ENCODE measurements at places on chromosomes 11 and 22.

DNA sequence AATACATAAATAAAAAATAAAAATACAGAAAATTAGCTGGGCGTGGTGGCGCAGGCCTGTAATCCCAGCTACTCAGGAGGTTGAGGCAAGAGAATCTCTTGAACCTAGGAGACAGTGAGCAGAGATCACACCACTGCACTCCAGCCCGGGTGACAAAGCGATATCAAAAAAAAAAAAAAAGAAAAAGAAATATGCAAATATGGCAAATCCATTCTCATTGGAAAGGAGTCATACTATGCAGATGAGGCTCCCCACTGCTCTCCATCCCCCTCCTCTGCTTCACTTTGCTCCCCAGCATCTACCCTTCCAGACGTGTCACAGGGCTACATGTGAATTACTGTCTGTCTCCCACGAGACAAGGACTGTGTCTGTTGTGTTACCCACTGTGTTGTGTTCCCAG, 36.3 kb upstream of the PDGFB start:
- DNase-seq: no peak

GRCh38 chr11:131584785-131585592, 214.6 kb downstream of the NTM start:
- DNase-seq: no peak

- no peak for DNase-seq
Measured at GRCh38 chr22:19876314-19876940, 21.8 kb upstream of the GNB1L start.

- DNase-seq: no peak
Measured at GRCh38 chr22:19014886-19015285, 78.8 kb upstream of the PRODH start.

DNA sequence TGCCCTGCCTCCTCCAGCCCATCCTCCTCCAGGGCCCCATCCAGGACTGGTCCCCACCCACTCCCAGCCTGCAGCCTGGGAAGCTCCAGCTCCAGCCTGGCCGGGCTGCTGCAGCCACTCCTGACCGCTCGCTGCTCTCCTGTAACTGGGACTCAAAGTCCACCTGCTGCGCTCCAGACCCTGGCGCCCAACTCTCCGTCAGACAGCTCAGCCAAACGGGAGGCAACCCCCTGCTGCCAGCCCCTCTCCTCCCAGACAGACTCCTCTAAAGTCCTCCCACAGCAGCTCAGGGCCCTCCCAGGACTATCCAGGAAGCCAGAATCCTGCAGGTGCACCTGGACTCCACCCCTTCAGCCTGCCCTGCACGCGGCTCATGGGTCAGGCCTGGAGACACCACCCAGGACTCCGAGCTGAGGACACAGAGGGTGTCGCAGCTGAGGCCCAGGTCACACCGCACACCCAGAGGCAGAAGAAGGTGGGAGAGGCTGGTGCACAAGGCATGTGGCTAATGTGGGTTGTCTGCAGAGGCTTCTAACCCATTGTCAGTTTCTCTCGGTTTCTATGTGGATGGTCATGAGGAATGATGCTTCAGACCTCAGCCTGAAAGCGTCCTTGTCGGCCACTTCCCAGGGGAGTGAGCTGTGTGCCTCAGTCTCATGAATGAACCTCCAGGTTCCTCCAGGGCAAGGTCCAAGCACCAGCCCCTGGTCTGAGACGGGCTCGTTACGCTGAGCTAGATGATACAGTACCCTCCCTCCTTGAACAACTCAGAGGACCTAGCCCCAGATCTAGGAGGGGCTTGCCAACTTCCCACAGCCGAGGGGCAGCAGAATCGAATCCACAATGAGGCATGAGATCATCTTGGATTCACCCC, 1514.8 kb downstream of the TBC1D22A start:
- no peak for DNase-seq
